ENCODE measurements at places on chromosomes 1 and 21.
A peak's percentile ranks its signal among the peaks of the same experiment; 100 is the strongest.

DNA sequence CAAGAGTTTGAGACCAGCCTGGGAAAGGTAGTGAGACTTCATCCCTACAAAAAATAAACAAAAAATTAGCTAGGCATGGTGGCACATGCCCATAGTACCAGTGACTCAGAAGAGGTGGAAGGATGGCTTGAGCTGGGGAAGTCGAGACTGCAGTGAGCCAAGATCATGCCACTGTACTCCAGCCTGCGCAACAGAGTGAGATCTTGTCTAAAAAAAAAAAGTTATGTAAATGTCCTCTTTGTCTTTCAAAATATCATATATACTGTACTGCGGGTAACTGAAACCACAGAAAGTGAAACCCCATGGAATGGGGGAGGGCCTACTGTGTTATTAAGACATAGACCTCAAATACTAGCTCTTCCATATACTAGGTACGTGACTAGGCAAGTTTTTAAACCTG is 20.8 kb downstream of the ACADM start:
- no peak overlapping the region for H3K27ac ChIP-seq
- peaks cover 5% of the 10 kb centered on the region for H3K4me1 ChIP-seq

DNA sequence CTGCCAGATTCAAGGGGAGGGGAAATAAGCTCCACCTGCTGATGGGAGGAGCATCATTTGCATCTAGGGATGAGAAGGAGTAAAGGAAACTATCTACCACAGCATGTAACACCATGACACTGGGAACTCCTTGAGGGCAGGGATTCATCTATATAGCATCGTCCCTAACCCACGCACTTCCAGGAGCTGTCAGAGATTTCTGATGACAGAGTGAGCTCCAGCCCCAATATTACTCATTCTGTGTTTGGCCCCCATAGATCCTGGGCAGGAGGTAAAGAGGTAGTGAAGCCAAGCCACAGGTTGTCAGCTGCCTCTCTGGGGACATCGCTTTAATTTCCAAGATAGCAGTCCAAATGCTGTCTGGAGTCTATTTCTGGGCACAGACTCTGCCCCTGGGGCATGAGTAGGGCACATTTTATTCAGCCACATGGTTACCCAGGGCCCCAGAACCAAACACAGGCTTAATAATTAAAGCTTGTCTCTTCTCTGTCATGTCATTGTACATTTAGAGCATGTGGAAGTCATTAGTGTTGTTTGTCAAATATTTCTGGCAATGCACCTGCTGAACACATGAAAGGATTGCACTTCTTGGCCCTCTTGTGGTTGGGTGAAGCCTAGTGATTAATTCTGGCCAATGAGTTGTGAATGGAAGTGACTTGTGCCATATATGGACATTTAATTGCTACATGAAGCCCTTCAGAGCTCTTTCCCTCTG is 105.9 kb upstream of the POU3F1 start:
- no peaks in the 10 kb centered on the region for H3K4me1 ChIP-seq
- H3K36me3 ChIP-seq: no peaks in the 10 kb centered on the region
- H3K27me3 ChIP-seq: peaks cover 16% of the 10 kb centered on the region
- H3K4me3 ChIP-seq: no peak overlapping the region

GRCh38 chr1:179510038-179510437 is 65.7 kb downstream of the NPHS2 start:
- no peak overlapping the region for H3K27ac ChIP-seq
- no peak for DNase-seq
- no peaks in the 10 kb centered on the region for H3K36me3 ChIP-seq
- H3K27me3 ChIP-seq: peaks cover 2% of the 10 kb centered on the region
- no peak overlapping the region for H3K4me3 ChIP-seq
- H3K4me1 ChIP-seq: peaks cover 3% of the 10 kb centered on the region

- H3K4me3 ChIP-seq: no peak overlapping the region
- DNase-seq: no peak
- no peak overlapping the region for H3K27ac ChIP-seq
- peaks cover 47% of the 10 kb centered on the region for H3K27me3 ChIP-seq
- H3K4me1 ChIP-seq: no peaks in the 10 kb centered on the region
Measured at GRCh38 chr1:208165659-208166058, 78.5 kb downstream of the PLXNA2 start.

- no peak overlapping the region for H3K4me3 ChIP-seq
- peaks cover 19% of the 10 kb centered on the region for H3K4me1 ChIP-seq
- H3K27ac ChIP-seq: no peak overlapping the region
- peak; percentile 38 for DNase-seq
Measured at GRCh38 chr1:78145105-78145580, 99.4 kb downstream of the GIPC2 start.

GRCh38 chr1:7975212-7975865 is 13.8 kb downstream of the PARK7 start:
- peaks cover 57% of the 10 kb centered on the region for H3K36me3 ChIP-seq
- H3K4me3 ChIP-seq: no peak overlapping the region
- peak overlapping the region; percentile 34 for H3K27ac ChIP-seq
- H3K27me3 ChIP-seq: no peaks in the 10 kb centered on the region

- H3K4me1 ChIP-seq: no peaks in the 10 kb centered on the region
- no peak overlapping the region for H3K27ac ChIP-seq
- no peak overlapping the region for H3K4me3 ChIP-seq
- H3K27me3 ChIP-seq: peaks cover 2% of the 10 kb centered on the region
Measured at GRCh38 chr1:10818262-10819197, 22.1 kb upstream of the CASZ1 start.

Measured in activated CD4-positive, alpha-beta memory T cell treated with anti-CD3 and anti-CD28 coated beads, Interleukin-2, amount 10 ng/mL, durations not matched to agents 7 days and 5 days (primary cell).